ENCODE measurements at places on chromosomes 7 and 10.

DNA sequence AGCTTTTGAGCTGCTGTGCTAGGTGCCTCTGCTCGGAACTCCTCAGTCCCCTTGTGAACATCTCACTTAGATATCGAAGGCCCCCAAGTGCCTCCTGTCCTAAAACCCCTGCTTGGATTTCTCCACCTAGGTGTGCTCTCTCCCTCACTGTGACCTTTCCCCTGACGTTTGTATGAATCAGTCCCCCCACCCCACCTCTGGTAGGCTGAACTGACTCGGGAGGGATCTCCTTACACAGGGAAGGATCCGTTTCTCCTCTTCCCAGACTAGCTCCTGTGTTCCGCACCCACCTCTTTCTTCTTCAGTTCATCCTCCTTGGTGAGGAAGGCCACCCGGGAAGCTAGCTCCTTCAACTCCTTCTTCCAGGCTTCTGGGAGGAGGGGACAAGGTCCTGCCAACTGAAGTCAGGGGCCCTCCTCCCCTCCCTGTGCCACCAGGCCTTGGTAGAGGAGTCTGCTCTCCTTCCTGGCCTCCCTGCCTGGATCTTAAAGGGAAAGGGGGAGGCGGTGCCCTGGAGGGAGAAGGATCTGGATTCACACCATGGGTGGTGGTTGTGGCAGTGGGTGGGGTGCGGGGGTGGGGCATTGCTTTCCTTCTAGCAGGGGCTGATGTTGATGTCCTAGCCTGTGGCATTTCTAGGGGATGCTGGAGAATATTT lies 6.8 kb downstream of the TBATA start:
- no peak for DNase-seq

- DNase-seq = no peak
Observed at GRCh38 chr7:28954946-28955345, 3.2 kb downstream of the TRIL start.

DNA sequence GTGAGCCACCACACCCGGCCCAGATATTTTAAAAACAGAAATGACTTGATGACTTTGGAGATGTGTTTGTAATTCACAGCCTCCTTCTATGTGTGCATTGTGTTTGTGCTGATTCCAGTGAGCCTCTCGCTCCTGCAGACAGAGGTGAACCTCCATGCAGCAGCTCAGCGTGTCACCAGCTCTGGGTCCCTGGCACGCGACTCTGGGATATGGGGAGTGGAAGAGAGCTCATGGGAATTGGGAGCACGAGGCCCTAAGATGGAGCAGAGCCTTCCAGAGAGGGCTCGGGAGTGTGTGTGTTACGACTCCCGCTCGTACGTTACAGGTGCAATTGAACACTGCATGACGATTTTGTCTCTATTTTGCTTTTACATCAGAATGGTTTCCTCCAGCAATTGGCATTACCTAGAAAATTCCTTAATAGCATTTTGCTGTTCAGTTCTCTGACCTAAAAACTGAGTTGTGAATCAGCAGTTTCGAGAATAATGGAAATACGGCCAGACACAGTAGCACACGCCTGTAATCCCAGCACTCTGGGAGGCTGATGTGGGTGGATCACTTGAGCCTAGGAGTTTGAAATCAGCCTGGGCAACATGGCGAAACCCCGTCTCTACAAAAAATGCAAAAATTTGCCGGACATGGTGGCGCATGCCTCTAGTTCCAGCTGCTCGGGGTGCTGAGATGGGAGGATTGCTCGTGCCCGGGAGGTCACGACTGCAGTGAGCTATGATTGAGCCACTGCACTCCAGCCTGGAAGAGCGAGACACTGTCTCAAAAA lies 204.6 kb downstream of the CUX1 start:
- no peak for DNase-seq

DNA sequence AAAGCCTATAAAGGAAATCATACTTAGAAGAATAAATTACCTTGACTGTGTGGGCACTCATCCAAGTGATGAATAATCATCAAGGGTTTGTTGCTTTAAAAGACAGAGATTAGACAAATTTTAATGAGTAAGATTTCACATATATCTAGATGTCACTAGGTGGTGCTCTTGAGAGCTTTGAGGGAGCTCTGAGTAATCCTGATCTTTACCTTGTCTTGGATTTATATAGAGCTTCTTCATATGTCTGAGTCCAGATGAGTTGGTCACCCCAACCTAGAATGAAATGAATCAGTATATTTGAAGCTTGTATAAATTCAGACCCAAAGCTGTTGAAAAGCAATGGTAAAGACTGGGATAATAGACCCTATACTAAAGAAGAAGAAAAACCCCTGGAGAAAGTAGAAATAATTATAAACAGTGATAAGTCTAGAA lies 3.7 kb downstream of the AGR2 start:
- no peak for DNase-seq

DNA sequence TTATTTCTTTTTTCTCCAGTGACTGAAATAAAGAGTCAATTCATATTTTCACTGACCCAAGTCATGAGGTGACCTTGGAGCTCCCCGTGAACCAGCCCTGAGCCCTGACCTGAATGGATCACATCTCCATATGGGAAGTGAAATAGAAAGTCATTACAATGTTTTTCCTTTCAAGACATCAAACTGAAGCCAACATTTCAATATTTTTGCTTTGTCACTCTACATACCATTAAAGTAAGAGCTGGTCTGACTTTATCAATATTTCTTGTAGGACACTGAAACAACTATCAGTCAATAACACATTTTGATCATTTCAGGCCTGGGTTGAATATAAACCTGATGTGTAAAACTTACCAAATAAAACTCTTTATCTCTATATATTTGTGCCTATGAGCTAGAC lies 249.8 kb upstream of the PHF14 start:
- DNase-seq = no peak

- peak; percentile 30 for DNase-seq
Observed at GRCh38 chr10:119693262-119693957, 32.4 kb upstream of the INPP5F start.

GRCh38 chr10:121509112-121509511 lies 89.1 kb downstream of the FGFR2 start:
- DNase-seq = no peak

DNA sequence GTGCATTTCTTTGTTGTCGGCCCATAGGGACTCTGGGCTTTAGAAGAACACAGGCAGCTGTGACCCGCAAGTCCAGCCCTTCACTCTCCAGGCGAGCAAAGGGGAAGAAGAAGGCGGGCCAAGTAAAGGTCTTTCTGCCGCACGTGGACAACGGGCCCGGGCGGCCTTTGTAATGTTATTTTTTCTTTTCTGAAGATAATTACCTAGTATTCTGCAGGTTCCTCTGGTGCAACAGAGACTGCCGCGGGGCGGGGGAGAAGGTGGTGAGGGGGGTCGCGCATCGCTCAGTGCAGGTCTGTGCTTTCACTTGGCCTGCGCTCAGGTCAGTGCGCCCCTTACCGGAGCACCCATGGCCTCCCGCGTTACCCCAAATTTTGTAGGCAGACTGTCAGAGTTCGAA lies 7.1 kb upstream of the TBX20 start:
- no peak for DNase-seq

DNA sequence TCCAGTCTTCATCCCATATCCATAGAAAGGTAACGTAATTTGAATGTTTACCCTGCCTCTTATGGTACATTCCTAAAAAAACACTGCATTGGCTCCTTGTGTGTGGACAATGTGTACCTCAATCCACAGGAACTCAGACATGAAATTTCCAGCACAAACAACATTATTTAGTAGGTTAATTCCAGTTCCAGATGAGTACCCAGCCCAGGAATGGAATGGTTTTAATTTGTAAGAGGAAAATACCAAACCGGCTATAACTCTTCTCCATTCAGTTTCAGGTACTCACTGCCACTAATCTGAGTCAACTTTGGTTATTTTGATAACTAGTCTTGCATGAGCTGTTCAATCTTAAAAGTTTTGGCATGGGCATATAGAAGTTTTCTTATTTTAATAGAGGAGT lies 39.0 kb downstream of the TFPI2 start:
- no peak for DNase-seq

DNA sequence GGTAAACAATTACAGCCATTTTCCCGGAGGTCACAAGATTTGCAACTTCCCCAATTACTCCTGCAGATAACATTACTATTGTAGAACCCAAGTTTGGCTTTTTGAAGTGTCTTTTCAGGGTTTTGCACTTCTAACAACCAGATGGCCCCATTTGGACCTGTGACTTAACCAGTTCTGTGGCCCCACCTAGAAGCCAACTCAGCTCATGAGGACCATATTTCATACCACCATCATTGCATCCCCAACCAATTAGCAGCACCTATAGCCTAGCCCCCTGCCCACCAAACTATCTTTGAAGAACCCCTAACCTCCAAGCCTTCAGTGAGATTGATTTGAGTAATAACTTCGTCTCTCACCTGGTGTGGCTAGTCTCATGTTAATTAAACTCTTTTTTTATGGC lies 51.3 kb upstream of the WDR11 start:
- no peak for DNase-seq

- no peak for DNase-seq
Observed at GRCh38 chr10:79020015-79020491, 48.7 kb upstream of the ZMIZ1 start.

GRCh38 chr10:62121187-62121530 lies 147.5 kb downstream of the RTKN2 start:
- no peak for DNase-seq

DNA sequence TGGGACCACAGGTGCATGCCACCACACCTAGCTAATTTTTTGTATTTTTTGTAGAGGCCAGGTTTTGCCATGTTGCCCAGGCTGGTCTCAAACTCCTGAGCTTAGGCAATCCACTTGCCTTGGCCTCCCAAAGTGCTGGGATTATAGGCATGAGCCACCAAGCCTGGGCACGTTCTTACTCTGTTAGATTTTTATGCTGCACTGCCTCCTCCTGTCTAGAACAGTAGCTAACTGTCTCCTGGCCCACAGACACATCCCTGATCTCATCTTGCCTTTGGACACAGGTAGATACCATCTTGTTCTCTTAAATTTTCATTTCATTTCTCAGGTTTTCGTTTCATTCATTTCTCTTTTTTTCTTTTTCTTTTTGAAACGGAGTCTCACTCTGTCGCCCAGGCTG lies 41.1 kb downstream of the BLVRA start:
- DNase-seq = no peak

GRCh38 chr7:30837581-30837980 lies 66.4 kb downstream of the MINDY4 start:
- DNase-seq = no peak

DNA sequence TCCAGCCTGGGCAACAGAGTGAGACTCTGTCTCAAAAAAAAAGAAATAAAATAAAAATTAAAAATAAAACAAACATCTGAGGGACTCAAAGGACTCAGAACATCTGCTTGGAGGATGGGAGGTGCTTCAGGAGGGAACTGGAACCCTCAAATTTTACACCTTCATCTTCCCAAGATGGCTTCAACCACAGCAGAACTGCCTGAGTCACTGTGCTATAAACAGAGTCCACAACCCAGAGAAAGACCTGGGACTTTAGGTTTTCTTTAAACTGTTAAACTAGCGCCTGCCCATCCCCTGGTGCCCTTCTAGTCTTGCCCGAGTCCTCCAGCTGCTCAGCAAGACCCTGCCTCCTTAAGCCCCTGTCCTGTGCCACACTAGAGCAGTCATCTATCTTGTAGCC lies 40.8 kb downstream of the RGS10 start:
- no peak for DNase-seq

- no peak for DNase-seq
Observed at GRCh38 chr10:73478636-73479035, 17.2 kb downstream of the PPP3CB start.
